ENCODE measurements at places on chromosomes 3 and 15. TPM values are rescaled to one million over a fixed set of nuclear protein-coding genes. Genes with fewer than 3 reads are reported as not detected.

Gene XIRP1
- 0.10 TPM for total RNA-seq

Gene PP2D1
- total RNA-seq = not detected

Gene TMCO5A
- total RNA-seq = not detected

Gene LNP1
- total RNA-seq = 3.2 TPM

Gene FOXB1
- 6.0 TPM for total RNA-seq

Gene ALPK3
- total RNA-seq = 0.46 TPM

- H3K27me3 ChIP-seq = no peaks in the 10 kb centered on the region
- no peaks in the 10 kb centered on the region for H3K4me1 ChIP-seq
- no peaks in the 10 kb centered on the region for H3K36me3 ChIP-seq
- no peak overlapping the region for H3K27ac ChIP-seq
- H3K4me3 ChIP-seq = no peak overlapping the region
Observed at GRCh38 chr15:54803987-54804386, 392.8 kb downstream of the RSL24D1 start.

DNA sequence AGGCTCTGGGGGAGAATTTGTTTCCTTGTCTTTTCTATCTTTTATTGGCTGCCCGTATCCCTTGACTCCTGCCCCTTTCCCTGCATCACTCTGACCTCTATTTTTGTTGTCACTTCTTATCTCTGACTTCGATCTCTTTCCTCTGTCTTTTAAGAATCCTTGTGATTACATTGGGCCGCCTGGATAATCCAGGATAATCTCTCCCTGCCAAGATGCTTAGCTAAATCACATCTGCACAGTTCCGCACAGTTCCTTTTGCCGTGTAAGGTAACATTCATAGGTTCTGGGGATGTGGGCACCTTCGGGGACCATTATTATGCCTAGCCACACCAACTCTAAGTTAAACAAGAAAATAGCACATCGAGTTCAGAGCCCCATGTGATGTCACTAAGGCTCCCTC is 103.0 kb upstream of the DPPA4 start:
- no peaks in the 10 kb centered on the region for H3K4me1 ChIP-seq
- peaks cover under 1% of the 10 kb centered on the region for H3K36me3 ChIP-seq
- H3K4me3 ChIP-seq = no peak overlapping the region
- H3K27ac ChIP-seq = no peak overlapping the region

Data from activated T-cell treated with anti-CD3 and anti-CD28 coated beads, Interleukin-2, amount 50 U/mL, for 72 hours (primary cell).